ENCODE measurements at places on chromosomes 3 and 15.

DNA sequence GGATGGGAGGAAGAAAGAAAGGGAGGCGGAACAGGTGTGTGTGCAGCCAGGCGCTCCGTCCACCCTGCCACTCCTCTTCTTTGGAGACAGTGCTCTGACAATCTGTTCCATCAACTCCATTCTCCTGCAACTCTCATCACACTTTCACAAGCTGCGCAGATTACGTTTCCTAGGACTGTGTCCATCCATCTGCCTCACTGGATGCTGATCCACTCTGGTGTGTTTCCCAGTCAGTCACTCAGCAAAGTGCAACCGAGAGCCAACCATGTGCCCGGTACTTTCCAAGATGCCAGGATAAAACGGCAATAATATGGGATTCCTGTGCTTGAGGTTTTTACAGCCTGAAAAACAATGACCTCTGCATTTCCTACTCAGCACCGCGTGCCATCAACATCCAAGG lies 59.6 kb downstream of the SLC12A8 start:
- no peak for DNase-seq

DNA sequence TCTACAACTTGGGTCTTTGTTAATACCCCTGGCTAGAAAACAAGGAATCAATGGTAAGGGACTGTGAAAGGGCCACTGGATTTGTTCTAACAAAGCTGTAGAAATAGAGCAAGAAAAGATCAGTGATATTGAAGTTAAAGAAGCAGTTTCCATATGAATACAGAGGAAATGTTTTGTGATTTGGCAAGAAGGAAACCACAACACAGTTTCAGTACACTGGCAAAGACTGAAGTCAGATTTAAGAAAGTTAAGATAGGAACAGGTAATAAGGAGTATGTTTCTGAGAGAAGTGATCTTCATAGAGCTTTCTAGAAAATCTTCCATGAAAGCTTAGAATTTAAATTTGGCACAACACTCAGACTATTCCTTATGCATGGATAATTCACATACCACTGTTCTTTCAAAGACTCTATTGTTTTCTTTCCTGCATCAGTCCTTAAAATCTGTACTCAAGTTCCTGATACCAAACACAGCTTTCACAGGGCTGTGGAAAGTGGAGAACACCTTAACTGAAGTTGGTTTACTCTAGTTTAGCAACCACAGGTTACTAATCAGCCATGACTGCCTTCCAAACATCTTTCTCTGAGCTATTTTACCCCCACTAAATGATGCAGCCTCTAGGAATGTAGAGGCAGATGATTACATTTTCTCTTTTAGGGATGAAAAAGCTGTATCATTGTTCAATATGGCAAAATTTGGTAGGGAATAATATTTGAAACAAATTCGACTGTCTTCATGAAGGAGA lies 32.4 kb upstream of the ALCAM start:
- DNase-seq: no peak

- DNase-seq: no peak
Measured at GRCh38 chr3:67940210-67940952, 286.0 kb upstream of the SUCLG2 start.

GRCh38 chr3:71172951-71173350 lies 410.6 kb downstream of the FOXP1 start:
- DNase-seq: no peak

- no peak for DNase-seq
Measured at GRCh38 chr3:131505421-131505820, 2.6 kb upstream of the MRPL3 start.

DNA sequence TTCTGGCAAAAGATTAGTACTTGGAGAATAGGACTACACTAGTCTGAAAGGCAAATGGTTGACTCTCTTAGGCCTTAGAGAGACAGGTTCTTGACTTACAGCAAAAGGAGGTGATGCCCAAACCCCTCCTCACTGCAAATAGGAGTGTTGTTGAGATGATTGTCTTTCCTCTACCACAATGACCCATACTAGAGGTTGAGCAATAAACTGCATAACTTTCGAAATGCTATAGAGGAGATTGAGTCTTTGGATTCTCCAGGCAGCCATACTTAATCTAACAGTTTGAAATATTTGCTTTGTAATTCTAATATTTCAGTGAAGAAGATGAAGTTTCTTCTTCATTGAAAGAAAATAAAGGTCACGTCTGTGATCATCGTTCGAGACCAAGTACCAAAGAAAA lies 498.5 kb upstream of the GBE1 start:
- no peak for DNase-seq

DNA sequence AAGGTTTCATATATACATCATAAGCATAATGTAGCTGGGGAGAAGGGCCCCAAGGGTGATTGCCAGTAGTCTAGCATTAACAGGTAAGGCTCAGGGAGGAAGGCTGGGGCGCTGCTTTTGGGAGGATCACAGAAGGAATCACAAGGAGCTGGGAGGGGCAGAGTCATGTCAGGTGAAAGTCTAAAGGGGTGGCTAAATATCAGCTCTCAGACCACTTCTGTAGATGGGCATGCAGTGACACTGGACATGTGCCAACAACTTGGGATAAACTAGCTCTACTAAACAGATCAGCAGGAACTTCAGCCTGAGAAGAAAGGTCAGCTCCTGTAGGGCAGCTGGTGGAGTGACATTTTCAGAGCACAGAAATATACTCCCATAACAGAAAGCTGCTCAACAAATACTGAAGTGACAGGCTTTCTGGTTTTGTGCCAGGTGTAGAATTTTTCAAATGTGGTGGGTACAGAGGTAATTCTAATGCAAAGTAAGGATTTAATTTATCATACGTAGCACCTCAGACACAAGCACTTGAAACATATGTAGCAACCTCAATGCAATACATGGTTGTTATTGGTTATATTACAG lies 79.4 kb downstream of the PEX5L start:
- DNase-seq: no peak

DNA sequence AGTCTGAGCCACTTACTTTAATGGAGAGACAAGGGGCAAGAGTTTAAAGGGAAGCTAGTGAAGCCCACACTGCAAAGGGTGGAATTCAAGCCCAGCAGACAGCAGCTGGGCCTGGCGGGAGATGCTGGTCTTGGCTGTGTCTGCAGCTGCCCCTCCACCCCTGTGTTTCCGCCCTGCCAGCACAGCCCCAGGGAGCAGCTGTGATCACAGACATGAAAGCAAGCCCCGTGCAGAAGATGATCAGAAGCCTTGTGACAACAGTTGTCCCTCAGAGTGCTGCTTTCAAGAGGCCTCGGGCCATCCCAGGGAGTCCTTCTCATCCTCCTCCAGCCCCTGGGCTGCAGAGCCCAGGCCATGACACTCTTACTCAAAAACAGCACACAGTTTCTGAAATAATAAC lies 24.1 kb upstream of the SLC6A1 start:
- no peak for DNase-seq

DNA sequence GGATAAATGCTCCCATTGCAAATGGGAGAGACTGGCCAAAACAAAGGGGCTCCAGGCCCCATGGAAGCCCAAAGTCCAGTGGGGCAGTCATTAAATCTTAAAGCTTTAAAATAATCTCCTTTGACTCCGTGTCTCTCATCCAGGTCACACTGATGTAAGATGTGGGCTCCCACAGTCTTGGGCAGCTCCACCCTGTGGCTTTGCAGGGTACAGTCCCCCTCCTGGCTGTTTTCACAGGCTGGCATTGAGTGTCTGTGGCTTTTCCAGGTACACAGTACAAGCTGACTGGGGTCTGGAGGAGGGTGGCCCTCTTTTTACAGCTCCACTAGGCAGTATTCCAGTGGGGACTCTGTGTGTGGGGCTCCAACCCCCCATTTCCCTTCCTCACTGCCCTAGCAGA lies 45.9 kb downstream of the NIPA2 start:
- DNase-seq: no peak

DNA sequence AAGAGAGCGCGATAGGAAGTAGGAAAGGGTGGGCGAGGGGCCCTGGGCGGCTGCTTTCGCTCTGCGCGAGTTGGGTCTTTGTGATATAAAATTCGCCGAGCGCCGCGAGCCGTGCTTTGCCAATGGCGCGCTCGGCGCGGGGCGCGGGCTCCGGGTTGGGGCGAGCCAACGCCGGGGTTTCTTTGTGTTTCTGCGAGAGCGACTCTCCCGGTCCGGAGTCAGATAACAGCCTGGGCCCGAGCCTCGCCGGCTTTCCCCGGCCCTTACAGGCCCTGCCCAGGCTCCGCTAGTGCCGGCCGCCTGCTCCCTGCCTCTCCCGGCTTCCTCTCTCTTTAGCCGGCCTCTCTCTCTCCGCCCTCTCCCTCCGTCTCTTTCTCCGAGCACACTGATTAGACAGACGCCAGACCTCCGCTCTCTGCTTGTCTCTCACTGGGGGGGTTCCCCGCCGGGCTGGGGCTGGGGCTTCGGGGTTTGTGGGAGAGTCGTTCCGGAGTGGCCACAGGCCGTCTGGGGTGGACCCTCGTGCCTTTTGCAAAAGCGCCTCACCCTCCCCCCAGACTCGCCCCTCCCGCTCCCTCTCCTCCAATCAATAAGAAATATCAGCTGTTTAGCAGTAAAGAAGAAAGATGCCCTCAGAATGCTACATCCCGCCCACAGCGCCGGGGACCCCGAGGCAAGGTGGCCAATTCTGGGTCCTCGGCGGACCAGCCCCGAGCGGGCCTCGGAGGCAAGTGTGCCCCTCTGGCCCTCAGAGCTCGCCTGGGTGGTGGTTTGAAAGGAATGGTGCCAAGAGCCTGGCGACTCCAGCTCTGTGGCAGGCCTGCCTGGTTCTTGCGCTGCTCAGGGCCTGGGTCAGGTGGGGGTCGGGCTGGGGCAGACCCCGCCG lies 2.9 kb downstream of the NR2F2 start:
- DNase-seq: no peak

- DNase-seq: no peak
Measured at GRCh38 chr3:73808862-73809509, 184.2 kb upstream of the PDZRN3 start.

Measured in NCI-H1417 treated with DMSO at 0.1 percent for 48 hours (cell line).